ENCODE measurements at places on chromosomes 7 and 10.

- no peak for DNase-seq
Observed at GRCh38 chr7:122155566-122155965, 11.5 kb upstream of the AASS start.

DNA sequence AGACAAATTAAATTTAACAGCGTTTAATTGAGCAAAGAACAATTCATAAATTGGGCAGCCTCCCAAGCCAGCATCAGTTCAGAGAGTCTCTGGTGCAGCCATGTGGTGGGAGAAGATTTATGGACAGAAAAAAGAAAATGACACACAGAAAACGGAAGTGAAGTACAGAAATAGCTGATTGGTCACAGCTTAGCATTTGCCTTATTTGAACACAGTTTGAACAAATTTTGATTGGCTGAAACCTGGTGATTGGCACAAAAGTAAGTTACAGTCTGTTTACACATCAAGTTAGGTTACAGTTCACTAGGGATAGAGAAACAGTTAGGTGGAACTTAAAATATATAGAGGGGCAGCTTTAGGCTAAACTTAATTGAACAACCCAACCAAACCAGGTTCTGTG lies 720.1 kb downstream of the TYW1 start:
- no peak for DNase-seq

GRCh38 chr7:144780071-144780608 lies 55.7 kb downstream of the TPK1 start:
- no peak for DNase-seq

- no peak for DNase-seq
Observed at GRCh38 chr10:127614484-127615017, 65.4 kb downstream of the NPS start.

DNA sequence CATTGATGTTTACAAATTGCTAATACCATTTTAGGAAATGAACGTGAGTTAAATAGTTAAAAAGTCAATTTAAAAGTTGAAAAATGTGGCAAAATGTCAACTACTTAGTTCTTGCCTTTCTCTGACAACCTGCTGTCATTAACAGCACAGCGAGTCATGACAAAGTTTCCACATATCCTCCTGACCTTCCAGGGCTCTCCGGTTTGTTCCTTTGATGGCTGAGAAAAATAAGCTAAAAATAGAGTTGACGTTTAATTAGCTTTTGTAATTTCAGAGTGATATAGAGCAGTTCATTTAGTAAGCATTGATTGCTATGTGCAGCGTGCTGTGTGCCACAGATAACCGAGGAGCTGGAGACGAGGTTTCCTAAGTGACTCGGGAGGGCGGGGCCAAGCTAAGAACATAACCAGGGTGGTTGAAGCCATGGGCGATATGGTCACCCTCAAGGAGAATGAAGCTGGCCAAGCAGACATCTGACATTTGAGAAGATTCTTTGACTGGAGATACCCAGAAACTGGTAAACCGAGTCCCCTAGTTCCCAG lies 47.9 kb downstream of the OGDH start:
- no peak for DNase-seq

DNA sequence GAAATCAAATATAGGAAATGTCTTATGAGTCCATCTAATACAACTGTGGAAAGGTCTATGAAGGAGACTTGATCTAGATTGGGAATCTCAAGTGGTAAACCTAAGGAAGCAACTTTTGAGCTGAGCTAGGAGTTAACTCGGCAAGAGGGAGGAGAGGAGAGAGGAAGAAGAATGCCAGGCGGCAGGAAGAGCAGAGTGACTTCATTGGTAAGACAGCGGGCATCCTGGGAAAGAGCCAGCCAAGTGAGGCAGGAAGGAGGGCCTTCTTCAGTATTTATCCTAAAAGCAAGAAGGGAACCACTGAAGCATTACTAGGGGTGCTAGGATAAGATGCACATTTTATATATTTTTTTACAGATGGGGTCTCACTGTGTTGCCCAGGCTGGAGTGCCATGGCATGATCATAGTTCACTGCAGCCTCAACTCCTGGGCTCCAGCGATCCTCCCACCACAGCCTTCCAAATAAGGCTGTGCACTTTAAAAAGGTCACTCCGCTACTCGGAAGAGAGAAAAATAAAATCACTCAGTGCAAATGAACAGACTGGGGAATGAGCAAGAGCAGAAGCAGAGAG lies 2.0 kb downstream of the BCL7B start:
- DNase-seq: no peak

Measured in NCI-H1930 (cell line).